ENCODE measurements at places on chromosomes 7 and 10. TPM values are rescaled to one million over a fixed set of nuclear protein-coding genes. Genes with fewer than 3 reads are reported as not detected.

GRCh38 chr7:105653441-105654005, 72.2 kb upstream of the EFCAB10 start:
- no peak for DNase-seq
- no peaks in the 10 kb centered on the region for H3K27me3 ChIP-seq
- peaks cover 7% of the 10 kb centered on the region for H3K4me1 ChIP-seq
- H3K4me3 ChIP-seq: no peak overlapping the region
- H3K36me3 ChIP-seq: peaks cover 48% of the 10 kb centered on the region

DNA sequence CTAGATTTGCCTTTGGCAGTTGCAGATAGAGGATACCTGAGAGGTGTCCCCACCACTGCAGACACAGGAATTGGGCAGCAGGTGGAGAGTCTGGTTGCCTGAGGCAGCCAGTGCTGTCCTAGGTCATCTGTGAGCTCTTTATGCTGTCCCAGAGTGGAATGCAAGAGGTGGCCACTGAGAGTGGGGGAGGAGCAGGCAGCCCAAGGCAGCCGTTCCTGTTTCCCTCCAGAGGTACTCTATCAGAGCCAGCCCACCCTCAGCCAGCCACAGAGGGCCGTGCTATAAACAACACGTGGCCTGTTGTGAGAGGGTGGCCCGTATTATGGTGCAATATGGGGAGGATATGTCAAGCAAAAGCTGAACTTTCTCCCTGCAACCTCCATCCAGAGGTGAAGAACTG, 8.5 kb downstream of the LRRC18 start:
- H3K4me3 ChIP-seq: no peak overlapping the region
- H3K36me3 ChIP-seq: no peaks in the 10 kb centered on the region
- H3K4me1 ChIP-seq: no peaks in the 10 kb centered on the region
- H3K27me3 ChIP-seq: no peaks in the 10 kb centered on the region

The PAX2 gene
- total RNA-seq: not detected

GRCh38 chr10:48210391-48210790, 64.1 kb downstream of the FRMPD2 start:
- H3K4me1 ChIP-seq: no peaks in the 10 kb centered on the region
- no peak overlapping the region for H3K4me3 ChIP-seq
- no peak overlapping the region for H3K27ac ChIP-seq

- H3K27ac ChIP-seq: no peak overlapping the region
- no peak overlapping the region for H3K4me3 ChIP-seq
- DNase-seq: no peak
- no peaks in the 10 kb centered on the region for H3K36me3 ChIP-seq
- no peaks in the 10 kb centered on the region for H3K4me1 ChIP-seq
Measured at GRCh38 chr7:101555269-101555920, 73.7 kb downstream of the MYL10 start.

DNA sequence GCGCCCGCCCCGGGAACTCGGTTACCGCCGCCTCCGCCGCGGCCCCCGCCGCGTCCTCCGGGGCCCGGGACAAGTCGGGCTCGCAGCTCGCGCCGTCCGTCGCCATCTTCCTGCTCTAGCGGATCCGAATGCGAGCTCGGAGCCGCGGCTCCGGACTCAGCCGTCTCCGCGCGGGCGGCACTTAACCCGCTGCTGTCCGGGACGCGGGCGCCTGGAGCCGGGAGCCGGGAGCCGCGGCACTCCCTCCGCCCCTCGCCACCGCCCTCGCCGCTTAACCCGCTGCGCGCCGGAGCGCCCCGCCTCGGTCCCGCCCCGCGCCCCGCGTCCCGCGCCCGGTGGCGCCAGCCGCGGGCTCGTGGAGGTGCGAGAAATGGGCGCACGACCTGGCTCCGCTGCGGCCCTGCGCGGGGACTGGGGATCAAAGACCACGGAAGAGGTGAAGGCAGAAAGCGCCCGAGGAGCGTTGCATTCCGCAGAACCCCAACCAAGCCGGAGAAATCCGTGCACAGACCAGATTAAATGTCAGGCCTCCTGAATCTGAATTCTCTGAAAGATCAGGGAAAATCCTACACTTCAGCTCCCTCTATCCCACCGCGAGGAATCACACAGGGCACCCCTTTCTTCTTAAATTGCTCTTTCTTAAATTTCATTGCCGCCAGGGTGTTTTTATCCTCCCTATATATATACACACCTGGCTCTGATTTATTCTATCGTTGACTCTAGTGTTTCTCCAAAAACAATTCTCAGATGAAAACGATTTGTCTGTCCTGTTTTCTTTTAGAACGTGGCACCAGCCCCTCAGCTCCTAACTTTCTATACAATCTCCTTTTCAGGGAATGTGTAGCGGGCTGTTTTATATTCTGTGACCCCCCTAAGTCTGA, at the start of gene CTTNBP2:
Gene CTTNBP2 (minus strand): TSS at position 132 of the 881 bp plus-strand sequence. CDS start 26 bp downstream, at position 106.
- no peak within 1 kb of the TSS for H3K27ac ChIP-seq
- no peak within 1 kb of the TSS for H3K4me3 ChIP-seq
- no peak for DNase-seq
- H3K4me1 ChIP-seq: no peaks in the 10 kb centered on the region

- no peak overlapping the region for H3K4me3 ChIP-seq
- H3K4me1 ChIP-seq: no peaks in the 10 kb centered on the region
- no peak overlapping the region for H3K27ac ChIP-seq
- no peaks in the 10 kb centered on the region for H3K27me3 ChIP-seq
Measured at GRCh38 chr10:7464691-7465090, 53.9 kb upstream of the SFMBT2 start.

The ETV1 gene
- total RNA-seq: not detected

The DNAH11 gene
- total RNA-seq: not detected

DNA sequence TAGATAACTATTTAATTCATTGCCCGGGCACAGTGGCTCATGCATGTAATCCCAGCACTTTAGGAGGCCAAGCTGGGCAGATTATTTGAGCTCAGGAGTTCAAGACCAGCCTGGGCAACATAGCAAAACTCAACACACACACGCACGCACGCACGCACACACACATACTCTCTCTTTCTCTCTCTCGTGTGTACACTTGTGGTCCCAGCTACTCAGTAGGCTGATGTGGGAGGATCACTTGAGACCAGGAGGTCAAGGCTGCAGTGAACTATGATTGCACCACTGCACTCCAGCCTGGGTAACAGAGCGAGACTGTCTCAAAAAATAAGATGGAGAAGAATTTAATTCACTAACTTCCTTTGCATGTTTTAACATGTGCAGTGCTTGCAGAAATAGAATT, 38.1 kb downstream of the PTPN12 start:
- no peak overlapping the region for H3K27ac ChIP-seq
- no peaks in the 10 kb centered on the region for H3K4me1 ChIP-seq
- DNase-seq: no peak
- H3K36me3 ChIP-seq: no peaks in the 10 kb centered on the region

- H3K4me3 ChIP-seq: no peak overlapping the region
- DNase-seq: no peak
- H3K27ac ChIP-seq: no peak overlapping the region
- no peaks in the 10 kb centered on the region for H3K4me1 ChIP-seq
Measured at GRCh38 chr10:91022390-91022789, 101.5 kb upstream of the ANKRD1 start.

DNA sequence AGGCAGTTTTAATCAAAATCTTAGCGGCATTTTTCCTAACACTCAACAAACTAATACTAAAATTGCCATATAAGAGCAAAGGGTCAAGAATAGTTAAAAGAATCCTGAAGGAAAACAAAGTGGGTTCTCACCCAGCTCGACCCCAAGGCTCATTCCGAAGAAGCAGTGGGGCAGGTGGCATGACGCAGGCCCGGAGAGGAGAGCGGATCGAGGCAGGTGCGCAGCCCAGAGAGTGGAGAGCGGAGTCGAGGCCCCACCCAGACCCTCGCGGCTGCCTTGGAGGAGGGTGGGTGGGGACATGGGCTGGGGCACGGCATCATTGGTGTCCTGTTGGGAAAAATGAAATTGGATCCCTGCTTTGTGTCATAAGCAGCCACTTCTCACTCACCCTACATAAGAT, 109.8 kb downstream of the INPP5A start:
- H3K4me3 ChIP-seq: no peak overlapping the region
- no peaks in the 10 kb centered on the region for H3K4me1 ChIP-seq
- H3K27ac ChIP-seq: no peak overlapping the region
- H3K27me3 ChIP-seq: no peaks in the 10 kb centered on the region

DNA sequence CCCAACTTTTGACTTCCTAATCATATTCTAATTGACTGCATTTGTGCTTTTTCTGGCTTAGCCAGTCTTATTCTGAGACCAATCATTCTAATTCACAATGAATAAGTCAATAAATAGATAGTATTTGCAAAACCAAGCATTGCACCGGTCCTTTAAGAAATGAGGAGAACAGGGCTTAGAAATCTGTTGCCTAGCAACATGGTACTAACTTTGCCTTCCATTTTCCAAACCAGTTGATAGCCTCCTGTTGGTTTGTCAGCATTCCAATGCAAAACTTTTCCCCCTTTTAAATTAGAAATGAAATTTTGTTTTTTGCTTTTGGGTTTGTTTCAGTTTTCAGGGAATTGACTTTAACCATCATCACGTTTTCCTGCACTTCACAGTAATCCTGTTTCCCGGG, 603.5 kb upstream of the NRP1 start:
- H3K4me3 ChIP-seq: no peak overlapping the region
- no peak for DNase-seq
- no peaks in the 10 kb centered on the region for H3K4me1 ChIP-seq
- H3K27ac ChIP-seq: no peak overlapping the region
- no peaks in the 10 kb centered on the region for H3K27me3 ChIP-seq
- no peaks in the 10 kb centered on the region for H3K36me3 ChIP-seq
